ENCODE measurements at places on chromosomes 2 and 18.

GRCh38 chr18:3180325-3180724 lies 39.4 kb downstream of the MYOM1 start:
- DNase-seq, result no peak

- no peak for DNase-seq
Measured at GRCh38 chr2:34004936-34005335, 405.8 kb upstream of the FAM98A start.

DNA sequence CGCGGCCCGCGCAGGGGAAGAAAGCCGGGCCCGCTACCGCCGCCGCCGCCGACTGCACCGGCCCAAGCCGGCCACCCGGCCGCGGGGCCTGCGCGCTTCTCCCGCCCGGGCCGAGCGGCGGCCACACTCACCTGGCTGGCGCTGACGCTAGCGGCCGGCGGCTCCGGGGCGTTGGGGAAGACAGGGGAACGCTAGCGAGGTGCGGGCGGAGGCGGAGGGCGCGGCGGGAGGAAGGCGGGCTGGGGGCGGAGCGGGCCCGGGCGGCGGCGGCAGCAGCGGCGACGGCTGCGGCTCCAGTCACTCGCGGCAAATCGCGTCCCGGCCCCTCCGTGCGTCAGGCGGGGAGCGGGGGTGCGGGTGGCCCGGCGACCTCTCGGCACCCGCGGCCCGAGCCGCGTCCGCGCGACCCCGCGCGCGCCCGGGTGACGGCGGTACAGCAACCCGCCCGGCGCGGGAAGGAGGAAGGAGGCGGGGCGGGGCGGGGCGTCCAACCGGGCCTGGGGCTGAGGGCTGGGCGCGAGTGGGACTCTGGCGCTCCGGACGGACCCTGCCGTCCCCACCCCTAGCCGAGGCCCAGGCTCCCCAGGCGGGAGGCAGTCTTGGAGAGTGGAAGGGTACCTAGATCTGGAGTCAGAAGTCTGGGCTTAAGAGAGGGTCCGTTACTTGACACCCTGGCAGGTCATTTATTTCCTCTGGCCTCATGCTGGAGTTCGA lies at the start of gene SESTD1:
Gene SESTD1, minus strand, starts transcription at position 465 of the 714 bp plus-strand sequence. CDS start 72,991 bp downstream, outside the sequence.
- DNase-seq, result peak; percentile 70

GRCh38 chr2:98507891-98508708 lies 63.4 kb downstream of the INPP4A start:
- DNase-seq, result no peak

DNA sequence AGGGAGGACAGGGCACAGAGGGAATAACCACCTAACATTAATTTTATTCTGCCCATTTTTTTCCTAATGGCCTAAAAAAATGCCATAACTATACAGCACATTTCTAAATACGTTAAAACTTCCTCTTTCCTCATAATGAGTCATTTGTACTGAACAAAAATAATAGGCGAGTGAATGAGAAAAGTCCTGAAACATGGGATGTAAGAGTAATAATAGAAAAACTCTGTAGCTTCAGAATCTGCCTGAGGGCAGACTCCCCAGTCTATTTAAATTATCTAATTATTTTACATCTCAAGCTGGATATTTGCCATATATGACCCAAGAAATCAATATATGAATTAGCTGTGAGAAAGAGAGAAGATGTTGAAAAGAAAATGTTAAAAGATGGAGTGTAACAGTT lies 285.1 kb downstream of the TMX3 start:
- no peak for DNase-seq

DNA sequence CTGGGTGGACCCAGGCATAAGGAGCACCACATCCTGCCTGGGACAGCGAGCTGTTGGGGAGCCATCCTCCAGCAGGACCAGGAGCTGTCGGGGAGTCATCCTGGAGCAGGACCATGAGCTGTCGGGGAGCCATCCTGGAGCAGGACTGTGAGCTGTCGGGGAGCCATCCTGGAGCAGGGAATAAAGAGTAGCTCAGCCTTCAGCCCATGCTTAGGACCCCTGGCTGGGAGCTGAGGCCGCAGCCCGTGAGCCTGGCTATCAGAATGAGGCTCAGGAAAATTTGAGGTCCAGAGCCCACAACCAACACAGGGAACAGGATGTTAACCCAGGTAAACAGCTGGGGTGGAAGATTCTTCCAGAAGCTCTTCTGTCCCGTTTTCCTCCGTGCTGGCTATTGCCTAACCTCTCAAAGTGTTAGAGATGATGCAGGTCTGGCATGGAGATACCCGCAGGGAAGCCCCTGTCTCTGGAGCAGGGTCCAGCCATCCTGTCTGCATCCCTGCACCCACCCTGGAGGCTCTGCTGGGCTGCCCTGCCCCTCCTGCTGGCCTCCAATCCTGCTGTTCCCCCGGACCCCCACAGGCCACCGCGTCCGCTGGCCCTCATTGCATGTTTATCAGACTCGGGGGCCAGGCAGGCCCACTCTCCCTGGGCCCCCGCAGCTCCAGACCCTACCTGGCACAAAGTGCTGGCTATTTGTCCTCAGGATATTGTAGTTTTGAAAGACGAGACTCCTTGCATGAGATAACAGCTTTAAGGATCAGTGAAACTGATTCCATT lies 243.5 kb upstream of the MYT1L start:
- DNase-seq, result no peak

GRCh38 chr2:78586316-78586715 lies 439.2 kb upstream of the REG3G start:
- no peak for DNase-seq

GRCh38 chr2:9330612-9331270 lies 92.6 kb downstream of the ITGB1BP1 start:
- DNase-seq, result no peak

DNA sequence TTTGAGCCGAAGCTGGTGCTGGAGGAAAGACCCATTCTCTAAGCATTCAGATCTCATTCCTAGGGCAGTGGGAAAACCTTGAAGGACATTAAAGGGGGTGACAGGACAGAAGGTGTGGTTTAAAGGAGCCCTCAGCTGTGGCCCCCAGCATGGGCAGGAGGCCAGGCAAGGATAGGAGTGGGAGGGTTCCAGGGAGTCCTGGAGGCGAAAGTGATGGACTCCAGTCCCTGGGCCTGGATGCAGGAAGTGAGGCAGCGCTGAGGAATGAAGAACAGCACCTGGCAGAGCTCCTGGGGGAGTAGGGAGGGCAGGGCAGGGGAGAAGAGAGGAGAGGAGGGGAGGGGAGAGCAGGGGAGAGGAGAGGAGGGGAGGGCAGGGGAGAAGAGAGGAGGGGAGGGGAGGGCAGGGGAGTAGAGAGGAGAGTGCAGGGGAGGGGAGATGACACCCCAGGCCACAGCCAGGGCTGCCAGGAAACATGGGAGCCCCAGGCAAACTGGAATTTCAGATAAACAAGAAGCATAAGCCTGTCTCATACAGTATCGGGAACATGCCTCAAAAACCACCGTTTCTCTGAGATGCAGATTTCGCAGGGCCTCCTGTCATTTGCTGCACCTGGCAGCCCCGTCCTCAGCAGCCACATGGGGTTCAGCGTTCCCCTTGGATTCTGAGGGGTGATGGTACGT lies 5.7 kb downstream of the RAMP1 start:
- no peak for DNase-seq

- DNase-seq, result no peak
Measured at GRCh38 chr2:29703336-29703735, 218.1 kb downstream of the ALK start.

- DNase-seq, result no peak
Measured at GRCh38 chr18:22101731-22102130, 67.7 kb upstream of the GATA6 start.

DNA sequence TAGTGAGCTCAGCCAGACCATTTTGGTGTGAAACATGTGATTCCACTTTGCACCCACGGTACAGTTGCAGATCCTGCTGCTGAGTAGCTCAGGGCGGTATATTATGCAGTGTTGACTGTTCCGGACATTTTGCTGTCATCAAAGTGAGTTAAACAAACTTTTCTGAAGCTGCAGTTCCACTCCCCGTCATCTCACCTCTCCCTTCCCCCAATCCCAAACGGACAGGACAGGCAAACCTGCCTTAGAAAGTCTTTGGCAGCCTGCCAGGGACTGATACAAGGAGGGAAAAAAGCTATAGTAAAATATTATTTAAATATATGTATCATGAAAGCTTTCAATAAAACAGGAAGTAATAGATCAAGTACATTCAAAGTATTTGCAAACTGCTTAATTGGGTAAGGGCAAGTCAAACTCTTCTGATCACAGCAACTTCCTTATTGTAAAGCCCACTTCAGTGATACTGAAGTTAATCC lies 35.5 kb upstream of the SP5 start:
- DNase-seq, result no peak

GRCh38 chr2:237065071-237065377 lies 20.7 kb upstream of the COPS8 start:
- no peak for DNase-seq

- DNase-seq, result no peak
Measured at GRCh38 chr2:142598846-142599245, 278.6 kb upstream of the KYNU start.

GRCh38 chr18:34847408-34847807 lies 137.3 kb downstream of the DTNA start:
- DNase-seq, result no peak

DNA sequence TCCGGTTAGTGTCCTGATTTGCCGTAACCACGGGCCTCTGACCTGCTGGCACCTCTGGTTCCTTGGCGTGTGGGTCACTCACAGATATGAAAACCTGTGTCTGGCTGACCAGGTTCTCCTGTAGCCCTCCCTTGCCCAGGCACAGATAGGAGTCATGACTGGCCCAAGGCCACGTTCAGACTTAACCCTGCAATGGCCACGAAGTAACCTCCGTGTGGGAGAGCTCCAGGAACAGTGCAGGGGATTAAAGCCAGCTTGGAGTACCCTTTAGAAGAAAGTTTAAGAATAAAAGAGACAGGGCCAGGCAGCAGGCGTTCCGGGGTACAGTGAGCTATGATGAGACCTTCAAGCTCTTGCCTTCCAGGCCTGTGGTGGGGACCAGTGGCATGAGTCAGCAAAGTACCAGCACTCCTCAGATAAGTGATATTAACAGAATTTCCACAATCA lies 25.5 kb downstream of the CENPO start:
- no peak for DNase-seq

DNA sequence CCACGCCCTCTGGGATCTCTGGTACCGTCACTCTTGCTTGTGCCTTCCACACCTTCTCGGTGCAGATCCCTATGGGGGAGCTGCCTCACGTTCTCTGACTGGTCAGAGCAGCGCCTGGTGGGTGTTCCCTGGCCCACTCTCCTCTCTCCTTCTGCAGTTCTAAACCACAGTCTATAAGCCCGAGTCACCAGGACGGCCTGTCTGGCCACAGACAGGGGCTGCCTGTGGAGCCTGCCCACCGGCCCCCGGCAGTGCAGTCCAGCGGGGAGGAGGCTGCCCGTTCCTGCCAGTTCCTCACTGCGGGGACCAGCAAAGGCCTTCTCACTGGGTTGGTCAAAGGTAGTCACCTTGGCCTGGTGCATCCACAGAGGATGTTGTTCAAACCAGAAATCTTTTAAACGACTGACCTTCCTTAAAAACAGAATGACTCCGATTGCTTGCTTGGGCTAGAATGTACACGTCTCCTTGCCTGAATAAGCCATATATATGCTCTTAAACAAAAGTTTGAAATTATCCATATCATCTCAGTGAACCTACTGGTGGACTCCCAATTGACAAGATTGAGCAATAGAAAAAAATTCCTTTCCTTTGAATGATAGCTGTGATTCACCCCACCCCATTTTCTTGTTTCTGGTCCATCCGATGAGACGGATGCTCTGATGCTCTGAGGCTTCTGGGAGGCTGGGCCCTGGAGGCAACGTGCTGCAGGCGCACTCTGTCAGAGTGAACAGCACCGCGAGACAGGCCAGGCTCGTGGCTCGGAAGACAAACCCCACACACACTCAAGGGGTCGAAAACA lies 61.2 kb downstream of the RALBP1 start:
- no peak for DNase-seq

Measured in activated naive CD4-positive, alpha-beta T cell treated with anti-CD3 and anti-CD28 coated beads, Interleukin-2, amount 50 U/mL, for 72 hours (primary cell).